Left ventricle myocardium superior (tissue), 1 donor: ENCODE measurements at places on chromosomes 3 and 15.

DNA sequence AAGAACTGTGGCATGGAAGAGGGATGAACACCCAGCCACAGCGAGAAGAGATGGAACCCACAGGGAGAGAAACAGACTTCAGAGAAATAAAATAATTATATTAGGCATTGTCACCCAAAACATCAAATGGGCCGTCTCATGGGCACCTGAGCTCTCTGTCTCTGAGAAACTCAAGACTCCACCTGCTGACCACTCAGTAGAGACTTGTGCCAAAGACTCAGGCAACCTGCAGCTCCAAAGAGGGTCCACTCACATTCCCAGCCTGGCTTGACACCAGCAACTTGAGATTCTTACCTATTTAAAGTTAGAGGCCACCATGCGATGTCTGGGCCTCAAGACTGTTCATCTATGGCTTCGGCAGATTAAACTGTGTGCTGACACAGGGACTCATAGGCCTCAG, 12.0 kb downstream of the SEMA5B start:
- DNase-seq: no peak

DNA sequence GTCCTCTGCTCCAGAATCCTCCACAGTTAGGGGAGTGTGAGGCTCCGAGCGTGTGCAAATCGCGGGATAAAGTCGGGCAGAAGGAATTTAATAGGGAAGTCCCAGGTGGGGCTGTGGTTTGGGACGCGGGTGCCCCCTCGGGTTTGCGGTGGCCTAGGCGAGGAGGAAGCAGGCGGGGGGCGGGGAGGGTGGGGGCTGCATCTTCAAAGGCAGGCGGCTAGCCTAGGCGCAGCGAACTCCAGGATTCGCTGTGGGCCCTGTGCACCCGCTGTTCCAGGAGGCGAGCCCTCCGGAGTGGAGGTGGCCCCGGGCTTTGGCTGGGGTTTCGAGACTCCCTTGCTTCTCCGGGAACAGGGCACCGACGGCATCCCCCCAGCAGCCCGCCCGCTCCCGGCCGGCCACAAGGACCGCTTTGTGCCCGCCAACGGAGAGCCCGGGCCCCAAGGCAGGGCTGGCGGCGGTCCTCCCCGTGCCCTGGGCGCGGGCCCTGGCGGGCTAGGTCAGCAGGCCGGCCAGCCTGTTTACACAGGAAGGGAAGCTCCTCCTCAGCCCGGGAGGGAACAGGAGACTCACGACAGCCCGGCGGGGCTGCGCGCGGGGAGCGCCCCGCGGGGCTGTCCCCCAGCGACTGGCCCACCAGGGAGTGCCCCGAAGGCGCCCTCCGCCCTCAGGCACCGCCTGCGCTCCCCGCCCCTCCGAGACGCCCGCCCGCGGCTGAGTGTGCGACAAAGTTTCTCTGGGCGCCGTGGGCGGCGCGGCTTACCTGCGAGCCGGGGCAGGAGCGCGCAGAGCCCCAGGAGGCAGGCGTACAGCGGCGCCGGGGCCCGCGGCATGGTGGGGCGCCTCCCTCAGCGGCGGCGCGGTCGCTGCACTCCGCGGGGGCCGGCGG, 753 bp downstream of the ITGB5 start:
- DNase-seq: peak; percentile 66

- DNase-seq: no peak
These were observed 51.9 kb downstream of the BBX start for GRCh38 chr3:107574650-107575049.

DNA sequence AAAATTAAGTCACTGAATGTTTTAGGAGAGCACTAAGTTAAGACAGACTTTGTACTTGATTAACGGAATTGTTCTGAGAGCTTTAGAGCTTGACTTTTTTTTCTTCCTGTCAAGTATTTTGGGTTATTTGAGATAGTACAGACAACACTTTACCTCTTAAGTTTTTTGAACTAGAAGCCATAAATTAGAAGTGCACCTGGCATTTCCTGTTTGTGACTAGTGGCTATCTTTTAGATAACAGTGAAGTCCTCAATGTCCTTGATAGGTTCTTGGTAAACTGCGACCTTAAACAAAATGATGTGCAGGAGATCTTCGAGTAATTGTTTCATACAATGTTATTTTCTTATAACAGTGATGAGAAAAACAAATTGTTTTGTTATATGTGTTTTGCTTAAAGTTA, 213.9 kb downstream of the TP63 start:
- no peak for DNase-seq

DNA sequence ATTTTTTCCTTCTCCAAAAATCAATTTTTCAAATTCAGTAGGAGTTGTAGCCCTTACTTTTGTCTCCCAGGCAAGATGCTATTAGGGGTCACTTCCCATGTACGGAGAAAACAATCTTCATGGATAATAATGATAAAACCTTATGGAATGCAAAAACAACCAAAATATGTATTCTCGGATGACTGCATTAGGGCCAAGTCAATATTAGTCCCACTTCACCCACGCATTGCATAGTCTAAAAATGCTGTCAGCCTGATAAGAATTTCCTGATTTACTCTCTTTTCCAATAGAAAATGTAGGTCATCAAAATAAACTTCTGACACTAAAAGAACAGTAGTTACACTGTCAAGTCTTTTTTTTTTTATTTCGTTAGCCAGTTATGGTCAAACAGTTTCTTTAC, 2.7 kb downstream of the VGLL3 start:
- DNase-seq: no peak

DNA sequence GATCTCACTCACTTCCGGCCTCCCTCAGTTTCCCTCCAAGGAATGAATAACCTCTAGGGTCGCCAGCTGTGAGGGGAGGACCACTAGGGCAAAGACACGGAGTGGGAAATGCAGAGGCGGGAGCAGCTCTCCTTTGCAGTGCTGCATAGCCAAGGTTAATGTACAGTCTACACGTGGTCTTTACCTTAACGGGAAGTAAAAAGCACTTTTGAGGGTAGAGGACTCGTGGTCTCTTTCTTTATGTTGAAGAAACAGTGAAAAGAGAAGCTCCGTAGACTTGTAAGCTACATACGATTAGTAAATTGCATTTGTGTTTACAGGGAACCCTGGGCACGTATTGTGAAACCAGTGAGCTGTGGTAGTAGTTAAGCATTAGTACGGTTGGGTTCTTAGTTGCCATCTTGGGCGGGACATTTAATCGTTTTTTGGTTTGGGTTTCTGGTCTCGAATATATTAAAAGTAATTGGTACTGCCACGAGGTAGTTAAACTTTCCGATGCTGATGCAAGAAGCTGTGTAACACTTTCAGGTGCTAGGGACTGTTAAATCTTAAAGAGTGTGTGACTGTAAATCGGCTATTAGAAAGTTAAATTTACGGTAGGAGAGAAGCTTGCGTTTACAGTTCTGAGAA, 828 bp downstream of the U2SURP start:
- DNase-seq: no peak

GRCh38 chr3:25900161-25900560, 110.3 kb downstream of the OXSM start:
- DNase-seq: no peak

GRCh38 chr3:67647390-67647878, 7.0 kb downstream of the SUCLG2 start:
- no peak for DNase-seq

DNA sequence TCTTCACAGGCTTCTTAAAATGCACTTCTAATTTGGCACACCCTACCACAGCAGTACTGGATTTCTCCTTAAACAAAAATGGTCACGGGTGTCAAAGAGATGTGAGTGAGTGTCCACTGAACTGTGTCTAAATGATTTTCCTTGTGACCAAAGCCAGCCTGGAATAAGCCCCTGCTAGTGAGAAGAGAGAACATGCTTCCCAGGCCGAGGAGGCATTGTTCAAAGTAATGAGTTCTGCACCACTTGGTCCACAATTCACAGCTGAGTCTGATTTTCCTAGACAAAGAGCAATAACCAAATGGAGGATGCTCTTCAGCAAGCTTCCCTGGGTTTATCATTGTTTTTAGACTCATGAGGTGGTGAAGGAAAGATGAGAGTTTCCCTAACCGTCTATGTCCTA, 3.8 kb downstream of the PLCH1 start:
- DNase-seq: no peak

DNA sequence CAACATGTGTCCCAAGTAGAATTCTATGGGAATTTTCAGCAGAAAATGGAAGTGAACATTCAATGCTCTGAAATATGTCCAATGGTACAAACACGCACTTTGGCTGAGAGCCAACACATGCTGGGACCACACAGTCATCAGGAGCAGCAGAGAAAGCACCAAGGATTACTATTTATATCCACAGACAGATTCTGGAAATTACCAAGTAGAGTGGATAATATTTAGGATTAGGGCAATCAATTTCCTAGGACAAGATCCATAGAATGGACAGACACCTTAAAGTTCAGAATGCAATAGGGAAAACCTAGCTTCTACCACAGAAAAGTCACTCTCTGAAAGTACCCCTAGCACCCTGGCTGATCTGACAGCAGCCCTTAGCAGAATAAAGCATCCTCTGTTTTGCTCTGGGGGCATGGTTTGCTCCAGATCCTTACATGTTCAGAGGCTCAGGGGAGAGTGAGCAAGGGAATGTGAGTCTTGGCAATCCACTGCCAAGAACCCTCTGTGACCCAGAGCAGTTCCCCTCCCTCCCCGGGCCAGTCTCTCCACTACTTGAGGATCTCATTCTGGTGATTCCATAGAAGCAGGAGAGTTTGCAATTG, 206.0 kb upstream of the WNT5A start:
- DNase-seq: no peak
